ENCODE measurements at places on chromosomes 6 and 20.

- DNase-seq = no peak
These were observed 501.3 kb downstream of the CD83 start for GRCh38 chr6:14618759-14619418.

GRCh38 chr6:152167641-152168603, 360.4 kb downstream of the ESR1 start:
- DNase-seq = no peak

DNA sequence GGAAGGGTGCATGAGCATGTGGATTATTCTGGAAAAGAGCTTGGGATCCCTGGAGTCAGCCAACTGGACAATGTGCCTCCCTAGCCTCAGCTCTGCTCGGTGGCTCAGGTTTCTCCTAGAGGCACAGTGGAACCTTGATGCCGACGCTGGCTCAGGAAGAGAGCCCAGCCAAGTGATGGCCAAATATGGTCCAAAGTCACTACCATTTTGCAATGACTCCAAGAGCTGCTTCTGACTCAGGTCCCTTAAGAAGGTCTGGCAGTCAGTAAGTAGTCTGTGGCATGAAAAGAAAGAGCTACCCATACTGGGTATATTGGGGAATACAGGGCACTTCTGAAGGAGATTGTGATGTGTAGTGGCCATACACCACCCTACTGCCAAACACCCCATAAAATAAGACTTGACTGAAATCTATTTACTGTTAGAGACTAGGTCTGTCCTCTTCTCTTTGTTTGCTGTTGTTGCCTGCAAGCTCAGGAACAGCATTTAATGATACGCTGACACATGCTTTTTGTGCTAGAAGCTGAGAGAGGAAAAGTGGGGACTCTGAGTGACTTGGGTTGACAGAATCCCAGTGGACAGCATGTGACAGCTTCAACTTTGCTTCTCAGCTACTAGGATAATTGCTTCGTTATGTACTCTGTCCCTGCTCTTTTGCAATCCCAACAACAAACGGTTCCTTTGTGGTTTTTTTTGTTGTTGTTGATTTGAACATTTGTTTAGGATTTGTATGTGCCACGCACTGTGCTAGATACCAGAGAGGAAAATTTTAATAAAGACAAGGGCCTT, 30.3 kb upstream of the OGFRL1 start:
- no peak for DNase-seq

GRCh38 chr6:33073431-33073871, at the start of gene HLA-DPA1:
Gene HLA-DPA1 (minus strand): TSS chr6:33073649.
- DNase-seq = no peak

DNA sequence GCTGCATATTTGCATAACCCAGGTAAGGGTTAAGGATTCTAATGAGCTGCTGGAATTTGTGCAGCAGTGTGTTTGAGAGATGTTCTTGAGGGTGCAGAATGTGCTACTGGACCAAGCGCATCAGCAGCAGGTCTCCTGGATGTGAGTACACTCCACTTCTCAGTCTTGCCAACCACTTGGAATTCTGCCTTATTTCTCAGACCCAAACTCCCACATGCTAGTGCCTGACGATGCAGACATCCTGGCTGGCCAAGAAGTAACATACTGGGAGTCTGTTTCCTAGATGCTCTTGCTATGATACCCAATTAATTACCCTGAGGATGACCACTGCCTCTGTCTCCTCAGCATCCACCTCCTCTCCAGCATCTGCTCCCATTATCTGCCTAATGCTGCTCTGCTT, 186.6 kb downstream of the MOXD1 start:
- no peak for DNase-seq

- DNase-seq = no peak
These were observed 307.0 kb upstream of the PRDM1 start for GRCh38 chr6:105779110-105779509.

GRCh38 chr6:221531-222349, 70.5 kb upstream of the DUSP22 start:
- no peak for DNase-seq

- DNase-seq = no peak
These were observed 172.9 kb upstream of the COL21A1 start for GRCh38 chr6:56420296-56420695.

- DNase-seq = no peak
These were observed 17.5 kb upstream of the PLCG1 start for GRCh38 chr20:41119614-41120561.

- no peak for DNase-seq
These were observed at the start of gene SYNGAP1 for GRCh38 chr6:33419580-33420490. Gene SYNGAP1 (plus strand): TSS chr6:33420065. CDS start chr6:33420265, 200 bp downstream.

DNA sequence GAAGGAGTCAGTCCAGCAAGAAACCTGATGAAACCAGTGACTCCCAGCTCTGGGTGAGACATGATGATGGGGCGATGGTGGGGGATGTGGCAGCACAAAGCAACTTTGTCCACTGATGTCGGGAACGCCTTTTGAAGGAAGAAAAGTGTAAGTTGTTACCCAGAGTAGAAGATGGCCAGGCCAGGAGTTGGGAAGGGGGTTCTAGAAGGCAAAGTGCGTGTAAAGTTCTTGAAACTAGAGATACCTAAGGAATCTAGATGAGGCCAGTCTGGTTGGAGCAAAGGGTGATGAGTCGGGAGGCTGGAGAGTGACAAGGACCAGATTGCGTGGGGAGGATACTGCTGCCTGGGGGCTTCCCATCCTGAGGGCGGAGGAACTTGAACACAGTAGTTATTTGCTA, 117.0 kb downstream of the PHACTR3 start:
- no peak for DNase-seq

- DNase-seq = no peak
These were observed 8.7 kb upstream of the STXBP5 start for GRCh38 chr6:147195510-147195909.

DNA sequence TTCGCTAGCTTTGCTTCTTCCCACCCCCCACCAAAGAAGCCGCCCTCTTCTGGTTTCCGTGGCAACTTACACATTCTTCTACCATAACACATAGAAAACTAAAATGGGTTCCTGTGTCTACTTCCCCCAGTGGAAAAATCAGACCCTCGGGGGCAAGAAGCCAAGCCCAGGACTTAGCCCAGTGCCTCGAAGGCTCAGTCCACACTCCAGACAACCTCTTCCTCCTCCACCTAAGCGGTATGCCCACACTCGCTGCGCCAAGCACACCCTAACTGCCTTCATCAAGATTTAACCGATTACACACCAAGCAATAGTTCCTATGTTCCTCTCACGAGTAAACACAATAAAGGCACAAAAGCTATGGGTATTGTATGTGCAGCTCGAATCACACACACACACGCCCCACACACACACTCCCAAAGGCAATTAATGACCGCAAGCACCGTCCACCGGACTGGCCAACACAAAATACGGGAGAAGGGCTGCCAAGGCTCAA, 537 bp downstream of the PPIL4 start:
- no peak for DNase-seq

DNA sequence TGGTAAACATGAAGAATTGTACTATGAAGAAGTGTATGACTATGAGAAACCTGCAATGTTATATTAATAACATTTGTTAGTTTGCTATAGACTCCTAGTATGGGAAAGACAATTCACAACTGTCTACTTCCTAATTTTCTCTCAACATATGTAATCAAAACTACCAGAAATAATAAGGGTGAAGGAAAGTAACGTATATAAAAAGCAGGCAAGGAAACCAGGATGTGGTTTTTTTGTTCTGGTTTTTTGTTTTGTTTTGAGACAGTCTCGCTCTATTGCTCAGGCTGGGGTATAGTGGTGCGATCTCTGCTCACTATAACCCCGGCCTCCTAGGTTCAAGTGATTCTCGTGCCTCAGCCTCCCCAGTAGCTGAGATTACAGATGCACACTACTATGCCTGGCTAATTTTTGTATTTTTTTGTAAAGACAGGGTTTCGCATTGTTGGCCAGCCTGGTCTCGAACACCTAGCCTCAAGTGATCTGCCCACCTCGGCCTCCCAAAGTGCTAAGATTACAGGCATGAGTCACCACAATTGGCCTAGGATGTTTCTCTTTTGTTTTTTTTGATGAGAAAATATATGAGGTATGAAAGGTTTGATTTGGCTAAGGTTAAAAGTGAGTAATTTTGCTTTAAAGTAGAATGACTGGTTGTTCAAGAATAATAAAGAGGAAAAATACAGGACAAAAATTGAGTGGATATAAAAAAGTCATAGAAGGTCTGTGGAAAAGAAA, 83.1 kb downstream of the PTCHD4 start:
- no peak for DNase-seq

- DNase-seq = no peak
These were observed 17.4 kb upstream of the AVP start for GRCh38 chr20:3101737-3102574.

GRCh38 chr20:16390991-16391390, 182.3 kb downstream of the KIF16B start:
- no peak for DNase-seq

DNA sequence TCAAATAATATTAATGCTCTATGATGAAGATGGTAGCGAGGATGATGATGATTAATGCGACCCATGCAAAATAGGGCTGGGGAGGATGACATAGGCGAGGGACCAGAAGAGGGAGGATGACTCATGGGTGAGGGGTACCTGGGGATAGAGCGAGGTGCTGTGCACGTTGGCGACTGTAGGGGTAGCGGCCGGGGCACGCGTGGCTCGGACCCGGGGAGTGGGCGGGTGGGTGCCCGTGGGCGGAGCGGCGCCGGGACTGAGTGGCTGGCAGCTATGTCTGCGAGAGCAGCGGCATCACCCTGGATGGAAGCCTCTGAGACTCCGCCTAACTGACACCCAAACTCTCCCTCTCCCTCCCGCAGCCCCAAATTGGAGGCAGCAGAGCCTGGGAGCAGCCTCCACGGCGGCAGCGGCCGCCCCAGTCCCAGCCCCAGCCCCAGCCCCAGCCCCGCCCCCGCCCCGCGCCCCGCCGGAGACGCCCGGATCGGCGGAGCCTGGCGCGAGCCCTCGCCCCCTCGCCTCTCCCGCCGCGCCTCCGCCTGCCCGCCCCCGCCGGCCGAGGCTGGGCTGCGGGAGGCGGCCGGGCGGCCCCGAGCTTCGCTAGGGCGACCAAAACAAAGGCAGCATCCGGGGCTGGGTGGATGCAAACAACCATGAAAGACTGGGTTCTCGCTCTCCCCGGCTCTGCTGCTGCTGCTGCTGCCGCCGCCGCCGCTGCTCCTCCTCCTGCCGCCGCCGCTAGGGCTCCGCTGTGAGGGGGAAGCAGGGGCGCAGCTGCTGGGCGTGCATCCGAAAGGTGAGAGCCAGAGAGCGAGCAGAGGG, at the start of gene RIMS1:
Gene RIMS1 (plus strand): TSS at position 367 of the 822 bp plus-strand sequence. CDS start 474 bp downstream, outside the sequence.
- no peak for DNase-seq

- DNase-seq = no peak
These were observed 85.0 kb downstream of the CAP2 start for GRCh38 chr6:17478223-17478907.

- no peak for DNase-seq
These were observed 32.0 kb downstream of the POM121L2 start for GRCh38 chr6:27280064-27280539.

DNA sequence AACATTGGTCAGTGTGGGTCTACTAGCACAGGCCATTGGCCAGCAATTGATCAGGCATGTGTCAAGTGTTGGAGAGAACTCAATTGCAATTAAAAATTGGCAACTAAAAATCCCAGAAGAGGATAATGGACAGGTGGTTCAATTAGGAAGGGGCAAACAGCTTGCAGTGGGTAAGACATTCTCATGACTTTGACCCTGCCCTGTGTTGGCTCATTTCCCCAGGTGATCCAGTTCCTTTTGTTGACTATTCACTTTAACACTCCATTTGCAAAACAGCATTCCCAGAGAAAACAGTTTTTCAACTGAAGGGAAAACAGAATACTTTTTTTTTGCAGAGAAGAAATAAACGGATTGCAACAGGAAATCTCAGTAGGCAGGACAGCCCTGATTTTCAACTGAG, 28.9 kb upstream of the SCGN start:
- DNase-seq = no peak

DNA sequence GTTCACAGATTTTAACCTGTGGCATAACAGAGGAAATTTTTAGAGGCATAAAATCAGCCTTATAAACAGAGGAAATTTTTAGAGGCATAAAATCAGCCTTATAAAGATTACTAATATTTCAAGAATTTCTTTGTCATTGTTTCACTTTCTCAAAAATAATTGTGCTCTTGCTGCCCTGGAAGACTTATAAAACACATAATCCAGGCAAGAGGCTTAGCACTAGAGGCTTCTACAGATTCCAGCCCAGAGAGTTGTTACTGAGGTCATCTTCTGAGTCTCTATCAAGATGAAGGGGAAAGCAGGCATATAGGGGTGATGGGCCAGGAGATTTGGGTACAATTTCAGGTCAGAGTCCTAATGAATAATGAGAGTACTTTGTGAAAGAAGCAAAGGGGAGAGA, 85.7 kb downstream of the RFPL4B start:
- no peak for DNase-seq

DNA sequence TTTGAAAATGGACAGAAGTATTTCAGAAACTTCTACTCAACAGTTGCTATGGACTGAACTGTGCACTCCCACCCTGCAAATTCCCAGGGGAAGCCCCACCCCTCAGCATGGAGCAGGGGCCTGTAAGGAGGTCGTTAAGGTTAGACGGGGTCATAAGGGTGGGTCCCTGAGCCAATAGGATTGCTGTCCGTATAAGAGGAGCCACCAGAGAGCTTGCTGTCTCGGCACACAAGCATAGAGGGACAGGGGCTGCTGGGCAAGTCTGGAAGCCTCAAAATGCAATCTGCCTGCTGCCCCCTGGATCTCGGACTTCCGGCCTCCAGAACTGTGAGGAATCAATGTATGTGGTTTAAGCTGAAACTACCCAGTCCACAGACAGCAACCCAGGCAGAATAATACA, 37.4 kb upstream of the AFDN start:
- no peak for DNase-seq

GRCh38 chr6:86937219-86938079, at the start of gene HTR1E:
Gene HTR1E (plus strand): TSS chr6:86937528. CDS start chr6:87015335, 77,807 bp downstream.
- DNase-seq = peak; percentile 42

- DNase-seq = no peak
These were observed 87.7 kb downstream of the IYD start for GRCh38 chr6:150456466-150456865.

DNA sequence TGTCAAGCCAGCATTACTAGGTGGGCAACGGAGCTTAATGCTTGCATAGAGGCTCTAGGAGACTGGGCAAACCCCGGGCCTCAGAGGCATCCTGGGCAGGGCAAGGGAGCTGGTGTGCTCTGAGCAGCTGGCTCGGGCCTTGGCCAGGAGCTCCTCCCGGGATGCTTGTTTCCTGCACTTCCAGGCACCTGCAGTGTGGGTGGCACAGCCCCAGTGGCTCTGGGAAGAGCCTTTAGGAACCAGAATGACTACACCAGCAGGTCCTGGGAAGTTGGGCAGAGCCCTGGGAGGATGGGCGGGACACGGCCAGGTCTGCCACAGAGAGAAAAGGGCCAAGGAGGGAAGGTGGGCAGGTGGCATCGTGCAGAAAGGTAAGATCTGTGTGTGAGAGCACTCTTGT, 80.4 kb upstream of the CD93 start:
- no peak for DNase-seq

DNA sequence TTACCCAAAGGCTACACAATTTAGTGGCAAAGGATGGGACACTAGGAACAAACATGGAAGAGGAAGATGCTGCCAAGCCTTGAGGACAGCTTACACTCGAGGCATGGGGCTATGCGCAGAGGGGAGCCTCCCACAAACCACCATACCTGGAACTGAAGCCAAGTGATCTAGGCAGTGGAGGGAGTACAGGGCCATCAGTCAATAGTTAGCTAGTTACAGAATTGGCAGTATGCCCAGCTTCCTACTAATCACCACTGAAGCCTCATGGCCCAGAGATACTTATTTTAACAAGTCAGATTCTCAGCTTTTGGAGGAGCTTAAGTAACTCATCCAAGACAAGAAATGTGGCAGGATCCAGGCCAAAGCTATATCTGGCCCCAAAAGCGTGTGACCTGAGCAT, 226.6 kb upstream of the MOCS1 start:
- no peak for DNase-seq

- no peak for DNase-seq
These were observed 155.7 kb upstream of the SUPT3H start for GRCh38 chr6:45533386-45533785.

GRCh38 chr20:52601295-52601971, 370.7 kb upstream of the TSHZ2 start:
- no peak for DNase-seq
